ENCODE measurements at places on chromosomes 7 and 10.

GRCh38 chr10:18684953-18685352 lies 25.7 kb downstream of the ARL5B start:
- no peaks in the 10 kb centered on the region for H3K27me3 ChIP-seq
- H3K4me3 ChIP-seq = no peak overlapping the region
- DNase-seq = no peak

- no peak overlapping the region for H3K4me3 ChIP-seq
- no peaks in the 10 kb centered on the region for H3K4me1 ChIP-seq
- no peaks in the 10 kb centered on the region for H3K27me3 ChIP-seq
- no peak for DNase-seq
- H3K36me3 ChIP-seq = peaks cover 20% of the 10 kb centered on the region
Observed at GRCh38 chr7:99362801-99363200, 11.7 kb upstream of the ARPC1B start.

DNA sequence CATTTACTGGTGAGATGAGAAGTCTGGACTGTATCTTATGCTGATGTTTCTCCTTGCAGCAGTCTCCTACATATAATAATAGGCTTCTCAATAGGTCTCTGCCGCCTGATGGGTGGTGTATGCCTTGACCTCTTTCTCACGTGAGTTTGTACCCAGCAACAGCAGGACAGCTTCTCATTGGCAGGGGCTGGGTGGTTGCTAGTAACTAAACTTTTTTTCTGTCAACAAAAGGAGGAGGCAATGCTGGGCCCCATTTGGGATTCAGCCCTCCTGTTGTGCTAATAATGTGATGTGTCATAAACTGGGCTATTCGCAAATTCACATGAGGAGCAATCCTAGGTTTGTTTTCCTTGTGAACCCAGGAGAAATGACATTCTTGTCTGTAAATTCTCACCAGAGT lies 533.6 kb downstream of the GATA3 start:
- H3K36me3 ChIP-seq = no peaks in the 10 kb centered on the region
- H3K27me3 ChIP-seq = peaks cover 4% of the 10 kb centered on the region
- DNase-seq = no peak
- no peak overlapping the region for H3K27ac ChIP-seq

DNA sequence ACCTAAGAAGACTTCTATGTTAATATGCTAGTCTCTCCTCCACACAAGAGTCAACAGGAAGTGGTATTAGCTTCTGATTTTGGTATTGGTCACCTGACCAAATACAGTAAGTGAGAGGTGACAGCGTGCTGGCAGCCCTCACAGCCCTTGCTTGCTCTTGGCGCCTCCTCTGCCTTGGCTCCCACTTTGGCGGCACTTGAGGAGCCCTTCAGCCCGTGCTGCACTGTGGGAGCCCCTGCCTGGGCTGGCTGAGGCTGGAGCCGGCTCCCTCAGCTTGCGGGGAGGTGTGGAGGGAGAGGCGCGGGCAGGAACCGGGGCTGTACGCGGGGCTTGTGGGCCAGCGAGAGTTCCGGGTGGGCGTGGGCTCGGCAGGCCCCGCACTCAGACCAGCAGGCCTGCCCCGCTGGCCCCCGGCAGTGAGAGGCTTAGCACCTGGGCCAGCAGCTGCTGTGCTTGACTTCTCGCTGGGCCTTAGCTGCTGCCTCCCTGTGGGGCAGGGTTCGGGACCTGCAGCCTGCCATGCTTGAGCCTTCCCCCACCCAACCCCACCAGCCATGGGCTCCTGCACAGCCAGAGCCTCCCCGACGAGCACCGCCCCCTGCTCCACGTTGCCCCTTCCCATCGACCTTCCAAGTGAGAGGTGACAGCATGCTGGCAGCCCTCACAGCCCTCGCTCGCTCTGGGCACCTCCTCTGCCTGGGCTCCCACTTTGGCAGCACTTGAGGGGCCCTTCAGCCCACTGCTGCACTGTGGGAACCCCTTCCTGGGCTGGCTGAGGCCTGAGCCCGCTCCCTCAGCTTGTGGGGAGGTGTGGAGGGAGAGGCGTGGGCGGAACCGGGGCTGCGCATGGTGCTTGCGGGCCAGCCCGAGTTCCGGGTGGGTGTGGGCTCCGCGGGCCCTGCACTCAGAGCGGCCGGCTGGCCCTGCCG lies 4.2 kb upstream of the ACSL5 start:
- H3K27me3 ChIP-seq = no peaks in the 10 kb centered on the region
- H3K27ac ChIP-seq = no peak overlapping the region
- no peak for DNase-seq
- no peaks in the 10 kb centered on the region for H3K36me3 ChIP-seq

GRCh38 chr10:32373496-32373895 lies 26.5 kb upstream of the EPC1 start:
- no peak for DNase-seq
- H3K36me3 ChIP-seq = no peaks in the 10 kb centered on the region
- no peak overlapping the region for H3K4me3 ChIP-seq

GRCh38 chr7:55570218-55570873 lies 2.0 kb downstream of the VOPP1 start:
- no peaks in the 10 kb centered on the region for H3K27me3 ChIP-seq
- peak overlapping the region; percentile 45 for H3K4me3 ChIP-seq
- peaks cover 58% of the 10 kb centered on the region for H3K4me1 ChIP-seq
- DNase-seq = no peak
- H3K36me3 ChIP-seq = no peaks in the 10 kb centered on the region

- DNase-seq = no peak
- H3K27ac ChIP-seq = no peak overlapping the region
- no peak overlapping the region for H3K4me3 ChIP-seq
- no peaks in the 10 kb centered on the region for H3K27me3 ChIP-seq
- H3K4me1 ChIP-seq = no peaks in the 10 kb centered on the region
Observed at GRCh38 chr7:33814936-33815335, 90.4 kb upstream of the BMPER start.

- H3K27ac ChIP-seq = no peak overlapping the region
- DNase-seq = no peak
- no peaks in the 10 kb centered on the region for H3K36me3 ChIP-seq
- H3K4me1 ChIP-seq = no peaks in the 10 kb centered on the region
- no peak overlapping the region for H3K4me3 ChIP-seq
- H3K27me3 ChIP-seq = no peaks in the 10 kb centered on the region
Observed at GRCh38 chr10:117797296-117797695, 249.4 kb downstream of the RAB11FIP2 start.

GRCh38 chr10:89367529-89367928 lies 10.3 kb upstream of the IFIT1B start:
- H3K4me1 ChIP-seq = peaks cover 7% of the 10 kb centered on the region
- H3K36me3 ChIP-seq = no peaks in the 10 kb centered on the region
- H3K27ac ChIP-seq = no peak overlapping the region
- H3K27me3 ChIP-seq = no peaks in the 10 kb centered on the region
- DNase-seq = no peak

DNA sequence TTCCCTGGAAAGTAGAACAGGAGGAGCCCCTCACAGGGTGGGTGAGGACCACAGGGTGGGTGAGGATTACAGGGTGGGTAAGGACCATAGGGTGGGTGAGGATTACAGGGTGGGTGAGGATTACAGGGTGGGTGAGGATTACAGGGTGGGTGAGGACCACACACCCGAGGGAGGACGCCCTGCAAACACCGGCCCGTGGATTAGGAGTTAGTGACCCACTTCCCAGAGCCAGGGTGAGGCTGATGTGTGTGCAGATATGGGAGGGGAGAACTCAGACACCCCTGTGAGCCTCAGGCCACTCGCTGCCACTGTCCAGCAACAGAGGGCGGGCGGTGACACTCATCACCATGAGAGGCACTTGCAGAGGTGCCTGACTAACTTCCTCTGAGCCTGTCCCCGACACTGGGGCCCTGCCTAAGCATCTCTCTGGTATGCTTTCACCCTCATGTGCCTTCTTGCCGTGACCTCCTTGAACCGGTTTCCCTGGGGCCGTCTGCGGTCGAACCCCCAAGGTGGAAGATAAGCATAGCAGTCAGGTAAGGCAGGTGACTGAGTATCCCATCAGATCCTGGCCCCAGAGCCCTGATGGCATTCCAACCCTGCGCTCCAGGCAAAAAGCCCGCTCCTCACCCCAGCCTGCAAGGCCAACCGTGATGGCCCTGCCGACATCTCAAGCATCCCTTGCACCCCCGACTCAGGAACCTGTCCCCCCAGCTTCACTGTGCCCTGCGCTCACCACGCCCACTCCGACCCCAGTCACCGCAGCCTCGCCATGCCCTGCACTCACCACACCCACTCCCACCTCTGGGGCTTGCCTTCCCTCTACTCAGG lies 74.1 kb downstream of the FAM53B start:
- DNase-seq = no peak
- peaks cover 86% of the 10 kb centered on the region for H3K4me1 ChIP-seq
- H3K4me3 ChIP-seq = no peak overlapping the region
- no peaks in the 10 kb centered on the region for H3K27me3 ChIP-seq
- no peak overlapping the region for H3K27ac ChIP-seq
- H3K36me3 ChIP-seq = no peaks in the 10 kb centered on the region

DNA sequence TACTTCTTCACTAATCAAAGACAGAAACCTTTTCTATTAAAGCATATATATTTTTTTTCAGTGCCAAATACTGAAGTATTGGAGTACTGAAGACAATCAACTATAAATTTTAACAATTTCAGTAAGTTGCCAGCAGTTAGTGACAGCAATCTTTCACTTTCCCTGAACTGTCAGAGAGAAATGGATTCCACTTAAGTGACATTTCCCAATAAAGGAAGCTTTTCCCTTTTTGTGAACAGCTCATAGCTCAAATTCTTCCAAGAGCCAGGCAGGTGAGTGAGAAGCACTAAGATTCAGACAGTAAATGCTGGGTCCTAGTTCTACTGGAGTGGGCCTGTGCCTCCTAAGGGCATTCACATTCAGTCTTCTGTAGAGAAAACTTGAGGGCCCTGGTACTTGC lies 142.0 kb downstream of the SRPK2 start:
- H3K4me3 ChIP-seq = no peak overlapping the region
- no peaks in the 10 kb centered on the region for H3K36me3 ChIP-seq
- no peak for DNase-seq
- H3K27ac ChIP-seq = no peak overlapping the region

- H3K27me3 ChIP-seq = no peaks in the 10 kb centered on the region
- H3K4me3 ChIP-seq = peak overlapping the region; percentile 83
- H3K4me1 ChIP-seq = peaks cover 22% of the 10 kb centered on the region
- peak overlapping the region; percentile 87 for H3K27ac ChIP-seq
- no peak for DNase-seq
Observed at GRCh38 chr10:114821915-114822443, 399 bp downstream of the FHIP2A start.

DNA sequence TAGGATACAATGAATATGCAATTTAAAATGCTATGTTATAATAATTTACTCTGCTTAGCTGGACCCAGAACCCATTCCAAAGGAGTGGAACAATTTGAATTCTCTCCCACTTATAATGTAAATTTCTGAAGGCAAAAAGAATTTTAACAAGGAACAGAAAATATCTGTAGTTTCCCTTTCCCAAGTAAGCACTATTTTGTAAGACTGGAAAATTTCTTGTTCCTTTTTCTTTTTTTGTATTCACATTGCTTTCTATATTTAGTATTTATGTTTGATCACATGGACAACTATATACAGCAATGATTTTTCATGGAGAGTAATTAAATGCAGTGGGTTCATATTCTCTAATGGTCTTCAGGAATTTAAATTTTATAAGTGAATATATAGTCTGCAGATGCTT lies 127.4 kb downstream of the GPR85 start:
- no peaks in the 10 kb centered on the region for H3K36me3 ChIP-seq
- H3K27me3 ChIP-seq = no peaks in the 10 kb centered on the region
- H3K4me1 ChIP-seq = no peaks in the 10 kb centered on the region
- no peak for DNase-seq
- H3K4me3 ChIP-seq = no peak overlapping the region

GRCh38 chr7:67653856-67654454 lies 657.3 kb downstream of the TYW1 start:
- no peaks in the 10 kb centered on the region for H3K27me3 ChIP-seq
- no peaks in the 10 kb centered on the region for H3K36me3 ChIP-seq
- H3K4me3 ChIP-seq = no peak overlapping the region
- no peak for DNase-seq
- no peak overlapping the region for H3K27ac ChIP-seq
- H3K4me1 ChIP-seq = no peaks in the 10 kb centered on the region

DNA sequence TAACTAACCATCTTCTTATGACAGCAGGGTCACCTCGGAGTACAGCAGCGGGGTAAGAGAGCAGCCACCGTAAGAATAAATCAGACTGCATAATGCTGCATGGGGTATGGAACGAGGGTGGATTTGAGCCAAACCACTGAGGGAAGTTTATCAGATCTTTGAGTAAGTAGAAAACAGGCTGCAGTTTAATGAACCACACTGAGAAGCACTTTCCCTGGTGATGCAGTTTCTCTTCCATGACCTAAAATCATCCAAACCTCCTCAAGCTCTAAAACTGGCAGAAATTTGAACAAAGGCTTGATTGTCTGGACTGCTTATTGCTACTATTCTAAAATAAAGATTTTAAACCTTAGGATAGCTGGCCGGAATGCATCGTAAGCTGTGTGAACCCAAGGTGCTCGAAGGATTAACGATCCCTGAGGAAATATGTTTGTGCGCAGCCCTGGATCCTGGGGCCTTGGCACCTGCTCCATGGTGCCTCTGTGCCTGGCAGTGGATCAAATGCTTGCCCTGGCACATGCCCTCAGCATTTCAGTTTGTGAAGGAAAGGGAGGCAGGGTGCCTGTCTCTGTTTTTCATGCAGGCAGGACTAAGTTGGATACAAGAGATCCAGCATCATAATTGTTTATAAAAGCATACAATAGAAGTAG lies 322.7 kb downstream of the LHFPL3 start:
- DNase-seq = no peak

DNA sequence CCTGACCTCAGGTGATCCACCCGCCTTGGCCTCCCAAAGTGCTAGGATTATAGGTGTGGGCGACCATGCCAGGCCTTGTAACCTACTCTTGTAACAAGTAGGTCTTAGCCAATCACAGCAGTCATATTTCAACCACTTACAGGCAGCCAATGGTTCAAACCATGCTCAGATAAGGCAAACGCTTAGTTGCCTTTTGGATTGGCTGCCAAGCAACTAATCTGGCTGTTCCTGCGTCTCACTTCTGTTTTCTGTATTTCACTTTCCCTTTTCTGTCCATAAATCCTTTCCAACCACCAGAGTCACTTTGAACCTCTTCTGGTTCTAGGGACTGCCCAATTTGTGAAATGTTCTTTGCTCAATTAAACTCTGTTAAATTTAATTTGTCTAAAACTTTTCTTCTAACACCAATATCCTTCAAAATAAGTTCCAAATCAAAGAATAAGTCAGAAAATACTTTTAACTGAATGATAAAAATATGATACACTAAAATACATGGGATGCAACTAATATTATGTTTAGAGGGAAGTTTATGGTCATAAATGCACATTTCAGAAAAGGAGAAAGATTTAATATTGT lies 19.1 kb upstream of the PRF1 start:
- no peak overlapping the region for H3K27ac ChIP-seq
- DNase-seq = no peak
- H3K4me1 ChIP-seq = peaks cover 25% of the 10 kb centered on the region
- no peak overlapping the region for H3K4me3 ChIP-seq
- H3K27me3 ChIP-seq = no peaks in the 10 kb centered on the region

DNA sequence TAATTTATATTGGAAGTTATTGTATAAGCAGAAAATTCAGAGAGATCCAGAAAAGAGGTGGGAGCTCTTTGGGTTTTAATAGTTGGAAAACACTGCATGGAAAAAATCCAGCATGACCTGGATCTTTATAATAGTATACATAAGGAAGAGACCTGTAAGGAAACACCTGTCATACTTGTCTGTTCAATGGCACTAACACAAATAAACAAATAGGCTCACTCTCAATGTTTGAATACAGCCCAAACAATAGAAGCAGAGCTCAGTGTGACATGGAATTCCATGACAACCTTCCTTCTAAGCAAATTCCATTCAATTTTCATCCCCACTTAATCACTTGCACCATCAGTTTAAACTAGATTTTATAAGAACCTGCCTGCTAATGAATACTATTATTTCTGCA lies 31.7 kb downstream of the CISD1 start:
- no peaks in the 10 kb centered on the region for H3K4me1 ChIP-seq
- no peaks in the 10 kb centered on the region for H3K27me3 ChIP-seq
- no peak for DNase-seq
- no peak overlapping the region for H3K27ac ChIP-seq
- H3K36me3 ChIP-seq = no peaks in the 10 kb centered on the region
- no peak overlapping the region for H3K4me3 ChIP-seq

Measured in naive thymus-derived CD4-positive, alpha-beta T cell (primary cell).